ENCODE measurements at places on chromosomes 11 and 22.

DNA sequence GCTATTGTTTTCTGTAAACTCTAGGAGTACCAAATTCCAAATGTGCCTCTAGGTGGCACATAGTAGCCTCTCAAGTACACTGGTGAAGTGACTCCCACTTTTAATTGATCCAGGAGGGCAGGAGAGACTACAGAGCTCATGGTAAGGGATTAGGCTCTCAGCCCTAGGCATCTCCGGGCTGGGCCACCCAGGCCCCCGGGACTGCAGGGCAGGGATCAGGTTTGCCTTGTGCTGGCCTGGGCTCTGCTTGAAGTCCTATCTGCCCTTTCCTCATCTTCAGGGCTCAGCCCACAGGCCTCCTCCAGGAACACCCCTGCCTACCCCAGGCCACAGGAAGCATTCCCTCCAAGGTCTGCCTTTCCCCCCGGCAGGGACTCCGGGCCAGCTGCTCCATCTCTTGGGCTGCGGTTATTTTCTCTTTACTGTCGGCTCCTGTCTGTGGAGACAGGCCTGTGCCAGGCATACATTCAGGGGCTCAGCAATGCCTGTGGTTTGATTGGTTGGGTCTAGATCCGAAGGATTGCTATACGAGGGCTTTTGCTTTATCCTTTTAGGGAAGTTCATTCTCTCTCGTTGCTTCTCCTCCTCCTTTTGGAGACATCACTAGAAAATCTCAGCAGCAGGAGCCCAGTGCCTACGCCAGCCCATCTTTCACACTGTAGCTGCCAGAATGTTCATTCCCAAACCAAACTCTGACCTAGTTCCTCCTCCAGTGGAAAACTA is 32.8 kb downstream of the PARVA start:
- DNase-seq = no peak

DNA sequence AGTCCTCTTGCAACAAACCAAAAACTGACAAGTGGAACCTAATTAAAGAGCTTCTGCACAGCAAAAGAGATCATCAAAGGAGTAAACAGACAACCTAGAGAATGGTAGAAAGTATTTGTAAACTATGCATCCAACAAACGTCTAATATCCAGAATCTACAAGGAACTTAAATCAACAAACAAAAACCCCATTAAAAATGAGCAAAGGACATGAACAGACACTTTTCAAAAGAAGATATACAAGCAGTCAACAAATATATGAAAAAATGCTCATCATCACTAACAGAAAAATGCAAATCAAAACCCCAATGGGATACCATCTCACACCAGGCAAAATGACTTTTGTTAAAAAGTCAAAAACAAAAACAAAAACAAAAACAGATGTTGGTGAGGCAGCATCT is 33.7 kb downstream of the ZNF214 start:
- DNase-seq = no peak

DNA sequence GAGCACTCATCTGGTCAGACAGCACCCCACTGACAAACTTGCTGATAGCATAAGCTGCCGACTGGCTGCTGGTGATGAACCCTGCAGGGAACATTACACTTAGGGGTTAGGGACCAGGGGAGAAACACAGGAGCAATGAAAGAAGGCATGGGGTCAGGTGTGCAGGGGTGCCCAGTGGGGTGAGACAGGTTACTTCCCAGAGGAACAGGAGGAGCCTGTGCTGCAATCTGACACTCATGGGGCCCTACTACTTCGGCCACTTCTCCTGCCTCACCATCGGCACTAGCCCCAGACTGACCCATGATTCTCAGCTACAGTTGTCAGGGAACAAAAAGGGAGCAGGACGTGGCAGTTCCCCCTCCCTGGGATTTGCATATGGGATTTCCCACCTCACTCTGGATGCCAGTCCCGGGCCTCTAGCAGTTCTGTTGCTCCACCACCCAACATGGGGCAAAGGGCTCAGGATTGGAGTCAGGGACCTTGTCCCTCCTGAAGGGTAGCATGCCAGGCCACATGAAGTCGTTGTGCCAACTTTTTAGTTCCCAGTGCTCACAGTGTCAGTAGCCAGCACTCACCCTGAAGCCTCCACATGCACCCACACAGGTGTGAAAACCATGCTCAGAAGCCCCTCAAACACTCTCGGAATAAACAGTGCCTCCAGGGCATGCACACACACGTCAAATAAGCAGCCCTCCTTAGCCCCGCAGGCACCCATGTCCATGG is 2.2 kb downstream of the SLC37A4 start:
- DNase-seq = no peak

GRCh38 chr22:36729321-36729720 is 25.8 kb upstream of the CACNG2 start:
- no peak for DNase-seq

DNA sequence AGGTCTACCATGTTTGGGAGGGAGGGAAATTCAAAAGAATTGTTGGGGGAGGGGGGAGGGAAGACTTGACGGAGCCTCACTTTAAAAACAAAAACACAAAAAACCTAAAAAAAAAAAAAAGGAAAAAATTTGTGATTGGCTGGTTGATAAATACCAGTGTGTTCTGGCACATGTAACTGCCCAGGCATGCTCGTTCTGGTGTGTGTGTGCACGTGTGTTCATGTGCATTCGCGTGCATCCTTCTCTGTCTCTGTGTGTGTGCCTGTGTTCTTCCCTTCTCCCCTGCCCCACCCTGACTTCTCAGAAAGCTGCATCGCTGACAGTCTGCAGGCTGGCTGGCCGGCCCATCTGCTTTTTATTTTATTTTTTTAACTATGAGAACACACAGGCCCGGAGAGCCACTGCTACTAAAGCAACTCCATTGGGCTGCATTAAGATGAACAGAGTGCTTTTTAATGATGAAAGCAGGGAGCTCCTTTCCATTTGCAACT is 22.6 kb upstream of the ADSL start:
- peak; percentile 75 for DNase-seq

DNA sequence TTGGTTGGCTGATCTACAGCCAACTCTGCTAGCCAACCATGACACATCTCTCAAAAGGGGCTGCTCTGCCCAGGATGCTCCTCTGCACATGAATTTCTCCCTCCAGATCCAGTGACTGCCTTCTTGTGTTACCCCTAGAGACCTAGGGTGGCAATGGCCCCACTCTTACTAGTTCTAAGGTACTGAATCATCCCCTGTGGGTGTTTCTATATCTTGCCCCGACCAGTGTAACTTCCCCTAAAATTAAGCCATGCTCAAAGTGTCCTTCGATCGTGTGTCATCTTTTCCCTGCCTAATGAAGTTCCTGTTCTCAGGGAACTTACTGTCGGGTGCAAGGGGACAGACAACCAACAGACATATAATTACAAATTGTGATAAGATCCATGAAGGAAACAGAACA is 113.3 kb downstream of the FAM76B start:
- no peak for DNase-seq

GRCh38 chr11:111465400-111465799 is 46.8 kb downstream of the BTG4 start:
- no peak for DNase-seq

DNA sequence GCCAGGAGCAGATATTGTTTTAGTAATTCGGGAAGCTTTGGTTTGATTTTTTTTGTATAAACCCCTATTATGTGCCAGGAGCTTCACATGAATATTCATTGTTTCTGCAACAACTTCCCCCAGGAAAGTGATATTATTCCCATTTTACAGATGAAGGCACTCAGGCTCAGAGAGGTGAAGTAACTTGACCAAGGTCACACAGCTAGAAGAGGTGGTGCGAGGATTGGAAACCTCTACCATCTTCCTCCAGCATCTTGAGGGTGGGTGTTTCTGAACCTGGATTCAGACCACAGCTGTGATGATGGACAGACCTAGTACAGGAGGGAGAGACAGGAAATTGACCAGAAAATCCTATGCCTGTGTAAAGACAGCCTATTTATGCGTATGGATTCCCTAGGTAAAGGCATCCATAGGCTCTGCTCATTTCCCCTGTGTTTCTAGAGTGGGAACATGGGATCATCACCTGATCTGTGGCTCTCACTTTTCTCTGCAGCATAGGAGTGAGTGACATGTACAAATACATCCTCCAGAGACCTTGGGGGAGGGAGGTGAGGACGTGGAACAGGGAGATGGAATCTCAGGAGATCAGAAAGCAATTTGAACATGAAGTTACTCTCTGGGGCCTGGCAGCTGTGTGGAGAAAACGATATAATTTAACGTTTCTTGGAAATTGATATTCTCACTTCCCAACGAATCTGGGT is 81.4 kb downstream of the TSPAN18 start:
- no peak for DNase-seq

GRCh38 chr22:23925020-23925606 is 30.9 kb downstream of the MIF start:
- no peak for DNase-seq

DNA sequence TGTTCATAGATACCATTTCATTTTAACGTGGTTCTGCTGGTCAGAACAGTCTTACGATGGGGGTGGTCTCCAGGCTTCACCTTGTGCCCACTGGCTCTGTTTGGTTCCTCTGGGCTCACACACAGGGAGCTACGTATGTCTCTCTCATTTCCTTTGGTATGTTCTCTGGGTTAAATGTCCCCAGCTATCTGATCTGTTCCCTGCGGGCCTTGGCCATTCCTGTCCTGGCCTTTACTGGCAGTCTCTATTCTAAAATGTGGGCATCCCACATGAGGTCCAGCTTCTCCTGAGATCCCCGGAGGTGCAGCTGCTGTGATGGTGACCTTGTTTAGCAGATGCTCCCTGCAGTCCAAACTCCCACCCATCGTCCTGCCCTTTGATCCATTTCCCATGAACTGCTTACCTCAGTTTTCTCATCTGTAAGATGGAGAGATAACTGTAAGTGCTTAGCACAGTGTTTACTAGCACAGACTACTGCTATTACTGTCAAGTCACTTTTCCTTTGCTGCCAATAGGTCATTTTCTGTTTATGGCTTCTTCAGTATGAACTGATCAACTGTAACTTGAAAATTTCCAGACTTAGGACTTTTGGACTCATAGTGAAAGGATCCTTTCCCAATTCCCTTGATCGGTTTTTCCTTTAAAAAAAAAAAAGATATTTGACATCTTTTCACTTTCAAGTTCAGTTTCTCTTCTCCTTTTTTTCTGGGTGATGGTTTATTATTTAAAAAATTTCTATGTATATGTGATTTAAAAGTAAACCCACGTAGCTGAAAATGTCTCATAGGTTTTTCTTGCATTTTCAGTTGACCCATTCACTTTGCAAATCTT is 92.9 kb downstream of the PTPRJ start:
- no peak for DNase-seq

GRCh38 chr11:91178366-91178765 is 955.5 kb upstream of the CHORDC1 start:
- no peak for DNase-seq

GRCh38 chr11:17229481-17230152 is 21.8 kb upstream of the PIK3C2A start:
- DNase-seq = no peak

GRCh38 chr11:10012068-10012467 is 282.0 kb downstream of the SBF2 start:
- no peak for DNase-seq

DNA sequence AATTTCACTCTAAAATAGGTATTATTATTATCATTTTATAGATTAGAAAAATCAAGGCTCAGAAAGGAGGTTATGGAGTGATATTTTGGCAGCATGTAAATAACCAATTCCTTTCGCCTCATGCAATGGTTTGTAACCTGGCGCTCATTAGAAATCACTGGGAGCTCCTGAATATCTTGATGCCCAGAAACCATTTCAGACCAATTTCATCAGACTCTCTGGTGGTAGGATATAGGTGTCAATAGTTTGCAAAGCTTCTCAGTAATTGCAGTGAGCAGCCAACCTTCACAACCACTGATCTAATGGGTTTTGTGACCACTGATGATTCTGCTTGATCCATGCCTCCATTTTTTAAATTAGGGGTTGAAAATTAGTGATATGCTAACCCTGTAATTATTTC is 57.8 kb upstream of the ZC3H12C start:
- no peak for DNase-seq

- DNase-seq = no peak
These were observed 94.8 kb upstream of the AMOTL1 start for GRCh38 chr11:94673386-94673785.

- DNase-seq = no peak
These were observed 36.6 kb upstream of the SUSD2 start for GRCh38 chr22:24144778-24145085.

- no peak for DNase-seq
These were observed 21.7 kb downstream of the CAVIN3 start for GRCh38 chr11:6298605-6299004.

DNA sequence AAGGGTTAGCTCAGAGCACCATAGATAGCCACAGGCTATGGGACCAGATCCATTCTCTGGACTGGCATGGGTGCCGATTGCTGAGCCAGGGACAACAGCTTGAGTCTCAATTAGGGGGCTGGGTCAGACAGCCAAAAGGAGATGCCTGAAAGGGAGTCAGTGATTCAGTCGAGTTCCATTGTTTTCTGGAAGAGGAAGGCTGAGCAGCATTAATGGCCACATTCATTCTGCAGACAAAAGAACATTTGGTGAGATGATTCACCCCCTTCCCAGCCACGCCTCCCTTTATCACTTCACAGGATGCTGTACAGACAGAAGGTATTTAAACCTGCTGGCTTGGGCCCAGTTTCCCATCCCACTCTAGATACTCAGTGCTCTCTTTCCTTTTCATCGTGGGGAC is 131.9 kb downstream of the ADAMTS15 start:
- DNase-seq = no peak

GRCh38 chr11:73295241-73295995 is 12.7 kb upstream of the ARHGEF17 start:
- peak; percentile 77 for DNase-seq

DNA sequence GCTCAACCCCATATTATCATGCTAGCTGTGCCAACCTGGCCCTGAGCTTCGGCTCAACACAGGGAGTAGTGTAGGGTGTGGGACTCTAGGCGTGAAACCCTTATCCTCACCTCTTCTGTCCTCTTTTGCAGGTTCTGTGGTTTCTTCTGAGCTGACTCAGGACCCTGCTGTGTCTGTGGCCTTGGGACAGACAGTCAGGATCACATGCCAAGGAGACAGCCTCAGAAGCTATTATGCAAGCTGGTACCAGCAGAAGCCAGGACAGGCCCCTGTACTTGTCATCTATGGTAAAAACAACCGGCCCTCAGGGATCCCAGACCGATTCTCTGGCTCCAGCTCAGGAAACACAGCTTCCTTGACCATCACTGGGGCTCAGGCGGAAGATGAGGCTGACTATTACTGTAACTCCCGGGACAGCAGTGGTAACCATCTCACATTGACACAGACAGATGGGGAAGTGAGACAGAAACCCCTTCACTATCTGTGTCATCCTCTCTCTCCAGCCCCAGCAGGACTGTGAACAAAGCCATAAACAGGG is 76.4 kb downstream of the GGTLC2 start:
- DNase-seq = peak; percentile 18

DNA sequence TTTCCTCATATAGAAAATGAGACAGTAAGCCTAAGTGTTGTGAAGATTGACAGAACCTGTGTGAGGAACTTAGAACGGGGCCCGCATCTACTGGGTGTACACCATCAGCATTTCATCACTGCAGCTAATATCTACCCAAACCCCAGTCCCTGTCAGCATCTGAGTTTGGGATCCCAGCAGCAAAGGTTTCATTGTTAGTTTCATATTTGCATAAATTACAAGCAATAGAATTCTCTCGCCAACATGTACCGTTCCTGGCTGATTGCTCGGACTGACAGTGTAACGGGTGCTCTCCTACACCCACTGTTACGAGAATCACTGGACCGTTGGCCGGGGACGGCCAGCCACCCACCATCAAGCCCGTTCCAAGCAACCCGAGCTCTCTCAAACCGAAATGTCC is 10.4 kb upstream of the TMPRSS6 start:
- DNase-seq = no peak

- DNase-seq = no peak
These were observed 3.7 kb upstream of the TMPRSS13 start for GRCh38 chr11:117932947-117933346.

- DNase-seq = no peak
These were observed 802 bp downstream of the TENM4 start for GRCh38 chr11:79439886-79440570.
